ENCODE measurements at places on chromosomes 11 and 22. TPM values are rescaled to one million over a fixed set of nuclear protein-coding genes. Genes with fewer than 3 reads are reported as not detected.

Gene MUC2
- not detected for total RNA-seq

Gene PNPLA5
- total RNA-seq = 0.13 TPM

Gene KCNC1
- not detected for total RNA-seq

Gene CENPM
- 7.8 TPM for total RNA-seq

Gene OR5AN1
- total RNA-seq = not detected

Gene SLC22A25
- not detected for total RNA-seq

Gene SLC29A2
- 0.11 TPM for total RNA-seq

Gene MUC6
- total RNA-seq = not detected

Gene OSBP2
- 1.4 TPM for total RNA-seq

Gene NRIP3
- 10.2 TPM for total RNA-seq

Gene PGA4
- 0.32 TPM for total RNA-seq

Gene CCDC15
- 2.2 TPM for total RNA-seq

Gene ISX
- total RNA-seq = not detected

Gene FAM180B
- 0.26 TPM for total RNA-seq

Gene DRICH1
- total RNA-seq = 0.11 TPM

Gene TSPAN32
- total RNA-seq = 1.4 TPM

Gene ADM2
- total RNA-seq = 3.0 TPM

Gene KIF18A
- 12.0 TPM for total RNA-seq

Gene TSPAN18
- 0.52 TPM for total RNA-seq

Gene BDNF
- total RNA-seq = 5.0 TPM

Gene SMDT1
- total RNA-seq = 8.2 TPM

Gene OTOG
- not detected for total RNA-seq

Gene GLYATL2
- total RNA-seq = 1.5 TPM

Gene FCHSD2
- total RNA-seq = 23.5 TPM

Gene CEND1
- 0.32 TPM for total RNA-seq

Measured in articular chondrocyte of knee joint (primary cell).